A172 (cell line): ENCODE measurements at places on chromosomes 7 and 10. TPM values are rescaled to one million over a fixed set of nuclear protein-coding genes. Genes with fewer than 3 reads are reported as not detected.

- DNase-seq, result no peak
Measured at GRCh38 chr7:453597-454306, 65.9 kb downstream of the PDGFA start.

GRCh38 chr7:74304550-74304949 lies 15.3 kb downstream of the CLIP2 start:
- no peak for DNase-seq

DNA sequence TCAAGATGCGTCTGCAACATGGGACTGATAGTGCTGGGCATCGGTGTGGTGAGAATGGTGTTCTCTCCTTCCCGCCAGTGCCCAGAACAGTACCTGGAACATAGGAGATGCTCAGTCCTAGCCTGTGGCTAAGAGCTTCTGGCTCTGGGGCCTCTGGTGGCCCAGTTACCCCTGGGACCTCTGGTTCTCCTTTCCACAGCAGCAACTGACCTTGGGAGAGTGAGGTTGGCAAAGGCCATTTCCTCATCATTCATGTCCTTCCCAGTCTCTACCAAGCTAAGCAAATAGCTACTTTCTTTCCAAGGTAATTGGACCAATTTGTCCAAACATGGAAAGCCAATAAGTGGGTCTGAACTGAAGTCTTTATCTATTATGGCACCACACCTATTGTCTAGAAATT lies 11.6 kb upstream of the GOLGA7B start:
- no peak for DNase-seq

DNA sequence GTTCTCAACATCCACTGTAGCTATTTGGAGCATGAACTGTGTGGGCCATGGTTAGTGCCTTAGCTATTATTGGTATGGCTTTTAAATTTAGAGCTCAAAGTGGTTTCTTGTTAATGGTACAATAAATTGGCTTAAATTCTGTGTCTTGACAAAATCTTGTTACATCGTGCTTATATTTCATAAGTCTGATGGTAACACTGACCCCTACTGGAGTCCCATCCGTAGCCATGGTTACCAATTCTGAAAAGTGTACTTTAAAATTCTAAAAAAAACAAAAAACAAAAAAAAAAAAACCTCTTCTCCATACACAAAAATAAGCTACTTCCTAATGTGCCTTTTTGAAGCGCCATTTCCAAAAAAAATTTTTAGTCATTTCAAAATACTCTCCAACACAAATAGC lies 6.4 kb upstream of the RPP30 start:
- DNase-seq, result no peak

DNA sequence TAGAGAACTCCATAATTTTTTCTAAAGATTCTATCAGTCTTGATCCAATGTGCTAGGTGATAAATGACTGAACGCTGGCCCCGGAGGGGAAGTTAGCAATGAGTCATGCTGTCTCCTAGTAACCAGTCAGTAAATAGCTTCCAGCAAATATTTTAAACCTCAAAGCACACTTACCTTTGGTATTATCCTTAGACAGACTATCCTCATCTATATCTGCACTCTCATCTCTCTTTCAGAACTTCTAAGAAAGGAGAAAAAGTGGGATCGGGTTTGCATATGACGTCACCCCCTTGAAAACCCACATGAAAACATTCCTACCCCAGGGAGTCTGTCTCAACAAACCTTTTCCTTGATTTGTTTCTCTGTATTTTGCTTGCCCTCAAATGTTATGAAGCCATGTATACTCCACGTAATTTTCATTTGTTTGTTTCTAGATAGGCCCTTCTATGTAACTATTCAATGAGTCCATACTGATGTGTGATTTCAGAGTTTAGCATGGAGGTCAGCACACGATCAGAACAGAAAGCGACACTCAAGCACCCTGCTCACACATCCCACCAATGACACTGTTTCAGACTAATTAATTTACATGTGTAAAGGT lies 174.9 kb upstream of the NRP1 start:
- DNase-seq, result peak; percentile 93

- DNase-seq, result no peak
Measured at GRCh38 chr7:28140979-28141378, 39.6 kb downstream of the JAZF1 start.

ASZ1 gene
- total RNA-seq, result not detected in 2 replicates

CADPS2 gene
- total RNA-seq, result 3.4 and 3.7 TPM in 2 replicates

AGR2 gene
- not detected in 2 replicates for total RNA-seq
